Calu3 (cell line): ENCODE measurements at places on chromosomes 4 and X. TPM values are rescaled to one million over a fixed set of nuclear protein-coding genes. Genes with fewer than 3 reads are reported as not detected.

ALB gene
- total RNA-seq, result not detected in 2 replicates

- DNase-seq, result no peak
Observed at GRCh38 chr4:189802884-189803283, 137.8 kb upstream of the FRG1 start.

DNA sequence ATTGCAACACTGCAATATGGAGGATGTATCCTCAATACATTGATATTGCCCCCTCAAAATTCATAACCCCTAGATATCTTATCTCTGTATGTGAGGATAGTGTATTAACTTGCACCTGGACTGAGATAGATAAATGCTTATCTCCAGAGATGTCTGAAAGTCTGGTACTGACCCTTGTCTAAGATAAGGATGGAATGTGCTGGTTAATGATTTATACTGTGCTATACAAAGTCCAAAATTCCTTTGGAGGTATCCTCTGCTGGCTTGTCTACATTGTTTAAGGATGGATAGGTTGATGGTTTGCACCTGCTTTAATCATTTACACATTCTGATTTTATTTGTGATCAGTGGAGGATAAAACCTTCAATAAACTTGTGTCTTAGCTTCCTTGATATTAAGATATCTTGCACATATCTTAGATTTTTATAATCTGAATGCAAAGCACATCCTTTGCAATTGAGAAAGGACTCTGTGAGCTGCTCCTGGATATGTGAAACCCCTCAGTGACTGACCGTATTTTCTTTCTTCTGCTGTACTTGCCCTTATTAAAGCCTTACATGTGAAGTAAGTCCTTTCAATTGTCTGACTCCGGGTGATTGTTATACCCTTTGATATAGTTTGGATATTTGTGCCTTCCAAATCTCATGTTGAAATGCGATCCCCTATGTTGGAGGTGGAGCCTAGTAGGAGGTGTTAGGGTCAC lies 430.3 kb upstream of the MAOA start:
- DNase-seq, result no peak

SMR3B gene
- not detected in 2 replicates for total RNA-seq

GRCh38 chr4:139555705-139556070 lies 331 bp downstream of the SETD7 start:
- peak; percentile 17 for DNase-seq

FAM149A gene
- total RNA-seq, result 36.3 and 45.5 TPM in 2 replicates

GRCh38 chr4:124564121-124564520 lies 148.4 kb downstream of the ANKRD50 start:
- DNase-seq, result no peak

DNA sequence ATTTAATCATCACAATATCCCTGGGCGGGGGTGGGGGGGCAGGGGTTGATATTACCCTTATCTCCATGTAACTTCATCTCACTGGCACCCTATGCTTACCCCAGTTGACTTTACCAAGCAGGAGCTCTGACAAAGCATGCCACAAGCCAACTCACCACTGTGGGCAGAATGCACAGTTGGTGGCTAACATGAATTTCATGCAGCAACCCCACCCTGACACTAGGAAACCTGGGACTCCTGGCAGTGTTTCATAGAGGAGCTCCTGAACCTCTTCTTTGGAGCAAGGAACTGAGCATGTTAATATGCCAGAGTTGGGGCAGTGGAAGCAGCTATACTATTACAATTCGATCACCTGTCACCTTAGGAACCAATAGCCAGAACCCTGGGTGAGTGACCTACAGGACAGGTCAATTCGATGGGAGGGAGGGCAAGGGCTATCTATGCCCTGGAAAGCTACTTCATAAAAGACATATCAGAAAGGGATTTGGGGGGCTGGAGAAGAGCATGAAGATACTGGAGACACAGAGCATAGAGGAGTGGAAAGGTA lies 97.2 kb upstream of the ACSL4 start:
- no peak for DNase-seq

HPSE gene
- 5.1 and 5.2 TPM in 2 replicates for total RNA-seq

GRCh38 chr4:184362396-184362795 lies 112.0 kb downstream of the IRF2 start:
- DNase-seq, result no peak

- no peak for DNase-seq
Observed at GRCh38 chrX:118520216-118521206, 24.9 kb downstream of the DOCK11 start.
